ENCODE measurements at places on chromosomes 13 and 19. TPM values are rescaled to one million over a fixed set of nuclear protein-coding genes. Genes with fewer than 3 reads are reported as not detected.

The PCDH20 gene
- total RNA-seq, result not detected

The SHISA2 gene
- not detected for total RNA-seq

The NLRP12 gene
- not detected for total RNA-seq

The SYT5 gene
- 0.12 TPM for total RNA-seq

The KIR2DL3 gene
- not detected for total RNA-seq

The CGB2 gene
- not detected for total RNA-seq

The LAIR2 gene
- not detected for total RNA-seq

The IGLON5 gene
- total RNA-seq, result not detected

The SMIM7 gene
- total RNA-seq, result 77.8 TPM

The SLC25A41 gene
- total RNA-seq, result not detected

The POGLUT2 gene
- total RNA-seq, result 20.1 TPM

The PHLDB3 gene
- 11.6 TPM for total RNA-seq

The NLRP11 gene
- not detected for total RNA-seq

The HAUS5 gene
- 9.4 TPM for total RNA-seq

The GNG7 gene
- under 0.01 TPM for total RNA-seq

The KLF2 gene
- total RNA-seq, result 2.0 TPM

The LYL1 gene
- total RNA-seq, result 0.77 TPM

The ADAMTSL5 gene
- 3.1 TPM for total RNA-seq

The PALM3 gene
- 0.87 TPM for total RNA-seq

The BRME1 gene
- total RNA-seq, result 0.87 TPM

The CACNA1A gene
- 10.1 TPM for total RNA-seq

The KLHL1 gene
- total RNA-seq, result not detected

The CD209 gene
- total RNA-seq, result not detected

The POSTN gene
- total RNA-seq, result 13.1 TPM

The ZNF331 gene
- 8.3 TPM for total RNA-seq

The FGF22 gene
- total RNA-seq, result not detected

The FARP1 gene
- 34.0 TPM for total RNA-seq

The FFAR1 gene
- not detected for total RNA-seq

The ITGBL1 gene
- total RNA-seq, result 56.5 TPM

The TNNI3 gene
- not detected for total RNA-seq

The CEACAM3 gene
- not detected for total RNA-seq

The S1PR4 gene
- total RNA-seq, result under 0.01 TPM

The MBD3L1 gene
- not detected for total RNA-seq

The R3HDM4 gene
- total RNA-seq, result 15.4 TPM

The TEX29 gene
- not detected for total RNA-seq

The OR7G2 gene
- total RNA-seq, result not detected

The ZSWIM4 gene
- total RNA-seq, result 11.7 TPM

The ODAD3 gene
- 0.37 TPM for total RNA-seq

The SERPINE3 gene
- under 0.01 TPM for total RNA-seq

The USP12 gene
- total RNA-seq, result 25.6 TPM

The EPS8L1 gene
- 1.8 TPM for total RNA-seq

The PRKCG gene
- not detected for total RNA-seq

The CKM gene
- total RNA-seq, result 0.12 TPM

The CYP2S1 gene
- total RNA-seq, result 0.22 TPM

The KLK3 gene
- total RNA-seq, result not detected

The N4BP2L1 gene
- total RNA-seq, result 2.0 TPM

The DCLK1 gene
- total RNA-seq, result 6.9 TPM

The BORA gene
- 16.9 TPM for total RNA-seq

The TSSK6 gene
- 2.0 TPM for total RNA-seq

The CRLF1 gene
- total RNA-seq, result 1.00 TPM

The NRTN gene
- not detected for total RNA-seq

The ZNF446 gene
- total RNA-seq, result 12.1 TPM

The CC2D1A gene
- 8.0 TPM for total RNA-seq

The IL17D gene
- 1.4 TPM for total RNA-seq

The LGALS7B gene
- 0.55 TPM for total RNA-seq

The ZNF845 gene
- 8.4 TPM for total RNA-seq

The MFSD12 gene
- 117 TPM for total RNA-seq

The SIRT2 gene
- 35.4 TPM for total RNA-seq
